ENCODE measurements at places on chromosomes 4 and X.

GRCh38 chr4:84279678-84280077 lies 219.4 kb downstream of the NKX6-1 start:
- DNase-seq = no peak

- DNase-seq = no peak
Observed at GRCh38 chr4:5206016-5206790, 154.9 kb downstream of the STK32B start.

DNA sequence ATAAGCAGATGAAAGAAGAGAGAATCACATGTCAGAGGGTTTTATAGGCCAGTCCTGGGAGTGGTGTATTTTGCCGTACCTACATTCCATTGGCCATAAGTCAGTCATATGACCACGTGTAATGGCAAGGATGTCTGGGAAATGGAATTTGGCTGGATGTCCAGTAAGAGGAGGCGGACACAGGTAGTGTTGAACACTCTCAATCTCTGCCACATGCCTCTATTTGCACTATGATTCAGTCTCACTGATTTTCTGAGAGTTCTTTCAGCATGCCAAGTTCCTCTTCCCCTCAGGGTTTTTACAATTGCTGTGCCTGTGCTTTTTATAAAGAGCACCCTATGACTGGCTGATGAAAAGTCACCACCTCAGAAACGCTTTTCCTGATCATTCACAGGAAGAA lies 164.2 kb upstream of the GPR101 start:
- no peak for DNase-seq

DNA sequence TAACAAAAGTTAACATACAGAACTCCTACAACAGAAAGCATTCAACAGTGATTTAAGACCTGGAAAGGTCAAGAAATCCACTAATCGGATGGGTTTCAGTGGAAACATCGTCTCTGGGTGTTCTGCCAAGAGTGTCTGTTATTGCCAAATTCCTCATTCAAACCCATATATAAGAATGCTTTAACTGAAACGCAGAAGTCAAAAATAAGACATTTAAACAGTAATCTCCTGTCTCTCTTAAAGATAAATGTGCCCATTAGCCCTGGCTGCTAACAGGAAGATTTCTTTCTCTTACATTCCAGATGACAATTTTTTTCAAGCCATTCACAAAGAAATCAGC lies 31.5 kb downstream of the DCTD start:
- no peak for DNase-seq

GRCh38 chrX:34140816-34141215 lies 8.7 kb upstream of the FAM47A start:
- no peak for DNase-seq

DNA sequence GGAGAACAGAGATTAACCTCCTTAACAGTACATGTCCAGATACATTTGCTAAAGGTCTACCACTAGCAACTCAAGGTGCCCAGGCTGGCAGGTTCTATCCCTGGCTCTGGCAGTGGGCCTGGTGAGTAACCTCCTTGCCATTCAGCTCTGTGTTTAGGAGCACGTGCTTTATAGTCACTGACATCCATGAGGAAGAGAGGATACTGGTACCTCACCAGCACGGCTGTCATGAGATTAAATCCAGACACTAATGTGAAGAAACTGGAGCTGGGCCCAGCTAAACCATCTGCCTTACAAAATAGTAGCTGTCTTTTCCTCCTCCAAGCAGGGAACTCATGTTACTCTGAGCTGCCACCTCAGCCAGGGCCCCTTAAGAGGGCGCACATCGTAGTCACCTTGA lies 45.3 kb downstream of the GPRASP3 start:
- DNase-seq = no peak

DNA sequence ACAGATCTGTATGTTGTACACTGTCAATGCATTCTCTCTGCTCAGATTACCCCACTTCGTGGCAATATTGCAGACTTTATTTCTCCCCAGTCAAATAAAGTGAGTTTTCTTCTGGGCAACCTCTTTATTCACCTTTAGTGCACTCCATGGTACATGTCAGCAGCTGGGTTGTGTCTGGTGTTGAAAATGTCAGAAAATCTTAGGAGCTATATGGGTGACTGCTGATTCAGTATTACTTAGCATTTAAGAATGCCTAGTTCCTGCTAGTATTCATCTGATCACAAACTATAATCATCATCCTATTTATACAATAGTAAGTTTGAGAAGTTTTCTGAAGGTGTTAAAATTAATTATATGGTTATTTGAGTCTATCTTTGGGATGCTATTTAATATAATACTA lies 112.5 kb downstream of the CFAP299 start:
- DNase-seq = no peak

DNA sequence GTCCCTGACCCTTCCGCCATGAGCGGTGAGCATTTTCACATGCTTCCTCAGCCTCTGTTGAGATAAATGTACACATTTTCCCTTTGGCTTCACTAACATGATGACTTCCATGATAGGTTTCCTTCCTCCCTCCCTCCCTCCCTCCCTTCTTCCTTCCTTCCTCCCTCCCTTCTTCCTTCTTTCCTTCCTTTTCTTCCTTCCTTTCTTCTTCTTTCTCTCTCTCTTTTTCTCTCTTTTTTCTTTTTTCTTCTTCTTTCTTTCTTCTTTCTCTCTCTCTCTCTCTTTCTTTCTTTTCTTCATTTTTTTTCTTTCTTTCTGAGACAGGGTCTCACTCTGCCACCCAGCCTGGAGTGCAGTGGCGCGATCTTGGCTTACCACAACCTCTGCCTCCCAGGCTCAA lies 8.9 kb downstream of the HGFAC start:
- no peak for DNase-seq

DNA sequence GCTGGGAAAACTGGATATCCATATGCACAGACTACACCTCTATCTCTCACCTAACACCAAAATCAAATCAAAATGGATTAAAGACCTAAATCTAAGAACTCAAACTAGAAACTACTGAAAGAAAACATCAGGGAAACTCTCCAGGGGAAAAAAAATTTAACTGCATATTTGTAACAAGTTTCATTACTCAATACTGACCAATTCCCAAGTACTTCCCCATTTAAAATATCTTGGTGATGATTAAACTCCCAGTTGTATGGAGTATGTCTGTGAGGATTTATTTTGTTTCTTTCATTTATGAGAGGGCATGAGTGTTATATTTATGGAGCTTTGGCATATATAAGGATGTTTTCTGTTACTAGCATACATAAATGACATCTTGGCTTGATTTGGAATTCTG lies 112.3 kb upstream of the IL15 start:
- DNase-seq = no peak

- no peak for DNase-seq
Observed at GRCh38 chrX:331825-332495, 13.4 kb upstream of the GTPBP6 start.

DNA sequence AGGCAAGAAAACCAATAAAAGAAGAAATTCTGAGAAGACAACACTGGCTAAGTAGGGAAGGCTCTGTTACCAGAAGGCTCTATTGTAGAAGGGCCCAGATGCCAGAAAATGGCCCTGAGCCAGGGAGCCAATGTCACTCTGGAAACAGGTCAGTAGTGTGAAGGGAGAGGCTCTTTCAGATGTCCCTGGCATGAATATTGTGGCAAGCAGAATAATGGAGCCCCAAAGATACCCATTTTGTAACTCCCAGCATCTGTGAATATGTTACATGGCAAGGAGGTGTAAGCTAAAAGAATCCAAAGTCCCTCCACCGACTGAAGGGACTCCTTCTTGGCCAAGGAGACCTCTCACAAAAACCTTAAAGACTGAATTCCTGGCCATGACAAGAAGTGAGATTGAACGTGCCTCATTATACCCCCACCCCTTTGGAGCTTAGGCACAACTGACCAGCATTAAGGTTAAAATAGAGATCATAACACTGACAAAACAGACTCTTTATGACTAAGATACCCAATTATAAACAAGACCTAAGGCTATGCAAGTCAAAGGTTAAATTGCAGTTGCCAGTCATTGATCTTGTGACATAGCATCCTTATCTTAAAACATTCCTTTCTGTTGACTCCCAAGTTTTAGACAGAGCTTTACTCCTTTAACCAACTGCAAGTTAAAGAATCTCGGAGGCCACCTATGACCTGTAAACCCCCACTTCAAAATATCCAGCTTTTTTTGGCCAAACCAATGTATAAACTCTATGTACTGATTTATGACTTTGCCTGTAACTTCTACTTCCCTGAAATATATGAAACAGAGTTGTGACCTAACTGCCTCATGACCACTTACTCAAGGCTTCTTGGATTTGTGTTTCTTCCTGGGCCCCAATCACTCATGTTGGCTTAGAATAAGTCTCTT lies 42.2 kb upstream of the SMIM10 start:
- DNase-seq = no peak

GRCh38 chr4:88442689-88443191 lies 14.2 kb upstream of the HERC5 start:
- DNase-seq = no peak

DNA sequence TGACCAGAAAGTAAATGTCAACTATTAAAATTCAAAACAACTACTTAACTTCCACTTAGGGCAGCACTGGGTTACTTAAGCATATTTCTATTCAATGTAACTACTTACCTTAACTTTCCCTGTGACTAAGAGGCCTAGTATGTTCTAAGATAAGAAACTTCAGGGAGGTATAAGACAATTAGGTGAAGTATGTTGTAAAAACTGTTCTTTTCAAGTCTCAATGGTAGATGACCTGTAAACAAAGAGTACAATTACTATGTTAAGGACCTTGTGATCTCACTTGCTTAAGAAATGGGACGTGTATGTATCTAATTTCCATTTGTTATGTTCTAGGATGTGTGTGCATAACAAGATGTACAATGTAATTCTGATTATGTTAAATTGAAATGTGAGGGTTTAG lies 960.5 kb downstream of the CCSER1 start:
- DNase-seq = no peak

DNA sequence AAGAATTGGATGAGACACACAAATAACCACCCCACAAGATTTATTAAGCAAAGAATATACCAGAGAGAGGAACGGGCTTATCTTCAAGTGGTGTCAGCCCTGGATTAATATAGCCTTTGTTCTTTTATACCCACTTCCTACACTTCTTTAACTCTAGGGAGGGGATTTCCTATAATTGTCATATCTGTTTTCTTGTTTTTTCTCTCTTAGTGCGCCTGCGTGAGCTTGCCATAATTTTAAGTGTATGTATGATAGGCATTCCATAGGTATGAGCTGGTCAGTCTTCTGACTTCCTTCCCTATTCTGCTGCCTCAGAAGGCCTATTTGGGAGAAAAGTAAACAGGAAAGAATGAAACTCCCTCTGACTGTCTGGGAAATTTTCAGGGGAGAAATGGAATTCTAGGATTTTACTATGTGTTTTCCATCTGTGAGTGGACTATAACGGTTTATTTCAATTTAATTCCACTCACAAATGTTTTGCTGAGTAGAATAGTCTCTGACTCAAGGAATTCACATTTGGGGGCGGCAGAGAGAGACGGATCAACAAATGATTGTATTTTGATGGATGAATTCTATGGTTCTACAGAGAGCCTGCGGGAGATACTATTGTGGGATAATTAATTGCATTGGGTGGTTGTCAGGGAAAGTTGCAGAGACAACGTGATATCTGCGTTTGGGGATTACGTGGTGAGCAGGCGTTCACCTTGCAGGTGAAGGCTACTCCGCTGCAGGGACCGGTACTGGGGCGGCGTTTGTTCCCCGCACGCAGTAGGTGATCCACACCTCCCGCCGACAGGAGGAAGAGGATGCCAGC lies 626 bp upstream of the CEP135 start:
- peak; percentile 43 for DNase-seq

GRCh38 chr4:8472158-8472688 lies 31.6 kb downstream of the TRMT44 start:
- DNase-seq = no peak

DNA sequence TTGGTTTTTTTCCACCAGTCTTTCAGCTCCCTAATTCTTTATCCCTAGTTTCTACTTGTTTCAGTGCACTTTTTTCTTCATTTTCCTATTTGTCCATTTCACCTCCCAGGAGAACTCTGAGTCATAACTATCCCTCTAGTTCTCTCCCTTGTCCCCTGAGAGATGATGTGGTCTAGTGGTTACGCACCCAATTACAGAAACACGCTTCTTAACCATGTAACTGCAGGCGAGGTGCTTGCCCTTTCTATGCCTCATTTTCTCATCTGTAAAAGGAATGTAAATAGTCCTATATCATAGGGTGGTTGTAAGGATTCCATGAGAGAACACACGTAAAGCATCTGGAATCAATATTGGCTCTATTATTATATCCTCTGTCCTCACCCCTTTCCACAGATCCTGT lies 8.8 kb upstream of the GRPR start:
- no peak for DNase-seq

DNA sequence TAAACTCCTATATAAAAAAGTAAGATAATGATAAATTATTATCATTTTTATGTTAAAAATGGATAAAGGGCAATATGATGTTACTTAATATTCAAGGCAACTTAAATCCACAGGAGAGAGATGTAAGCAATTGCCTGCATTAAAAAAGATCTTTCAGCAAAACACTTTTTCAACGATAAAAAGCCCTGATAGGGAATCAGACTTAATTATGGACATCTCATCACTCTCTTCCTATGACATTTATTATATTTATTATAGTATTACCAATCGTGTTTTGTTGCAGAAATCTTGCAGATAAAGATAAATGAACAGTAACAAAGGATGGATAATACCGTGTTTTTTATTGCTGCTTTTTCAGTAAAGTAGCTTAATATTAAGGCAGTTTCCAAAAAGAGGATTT lies 178.5 kb downstream of the SH2D1A start:
- no peak for DNase-seq

DNA sequence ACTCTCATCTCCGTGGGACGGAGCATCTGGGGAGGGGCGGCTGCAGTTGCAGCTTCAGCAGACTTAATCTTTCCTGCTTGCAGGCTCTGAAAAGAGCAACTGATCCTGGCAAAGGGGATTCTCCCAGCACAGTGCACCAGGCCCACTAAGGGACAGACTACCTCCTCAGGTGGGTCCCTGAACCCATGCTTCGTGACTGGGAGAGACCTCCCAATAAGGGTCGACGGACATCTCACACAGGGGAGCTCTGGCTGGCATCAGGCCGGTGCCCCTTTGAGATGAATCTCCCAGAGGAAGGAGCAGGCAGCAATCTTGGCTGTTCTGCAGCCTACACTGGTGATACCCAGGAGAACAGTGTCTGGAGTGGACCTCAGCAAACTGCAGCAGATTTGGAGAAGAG lies 303.3 kb upstream of the FGF16 start:
- no peak for DNase-seq

- peak; percentile 18 for DNase-seq
Observed at GRCh38 chrX:15242899-15243555, 26.9 kb downstream of the ASB9 start.

DNA sequence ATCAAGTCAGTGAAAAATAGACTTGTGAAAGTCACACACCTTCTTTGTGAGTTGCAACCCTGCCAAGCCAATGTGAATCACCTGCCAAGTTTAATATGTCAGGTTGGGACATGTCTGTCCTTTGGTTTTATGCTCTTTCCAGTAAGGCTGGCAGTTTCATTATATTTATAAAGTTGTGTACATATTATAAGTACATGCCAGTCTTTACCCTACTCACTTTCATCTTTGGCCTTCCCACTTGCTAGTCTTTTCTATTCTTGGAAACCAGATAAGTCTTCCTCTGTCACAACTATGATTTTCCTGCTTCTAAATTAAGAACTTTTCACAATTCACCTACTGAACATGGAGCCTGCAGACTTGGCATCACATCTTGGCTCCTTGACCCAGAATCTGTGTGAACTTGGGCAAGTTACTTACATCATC lies 680.7 kb upstream of the BOD1L1 start:
- no peak for DNase-seq

Measured in activated CD4-positive, alpha-beta T cell treated with anti-CD3 and anti-CD28 coated beads, Interleukin-2, amount 50 U/mL, for 48 hours (primary cell).